CD8-positive, alpha-beta memory T cell (primary cell): ENCODE measurements at places on chromosomes 4 and X. TPM values are rescaled to one million over a fixed set of nuclear protein-coding genes. Genes with fewer than 3 reads are reported as not detected.

PGM2 gene
- 62.3 TPM for total RNA-seq

DCAF12L2 gene
- not detected for total RNA-seq

CXCL6 gene
- not detected for total RNA-seq

BLTP1 gene
- total RNA-seq, result 22.4 TPM

APLN gene
- 0.11 TPM for total RNA-seq

CLIC2 gene
- 0.80 TPM for total RNA-seq

REELD1 gene
- total RNA-seq, result 0.18 TPM

RAI2 gene
- total RNA-seq, result 0.55 TPM

CCDC158 gene
- total RNA-seq, result not detected

FREM3 gene
- total RNA-seq, result not detected

SPANXB1 gene
- not detected for total RNA-seq

- H3K27me3 ChIP-seq, result peaks cover 4% of the 10 kb centered on the region
- DNase-seq, result no peak
- H3K27ac ChIP-seq, result no peak overlapping the region
- no peaks in the 10 kb centered on the region for H3K36me3 ChIP-seq
- no peaks in the 10 kb centered on the region for H3K4me1 ChIP-seq
These were observed 132.7 kb downstream of the GATB start for GRCh38 chr4:151628001-151628608.

GRCh38 chr4:132063829-132064228 is 1085.3 kb upstream of the PCDH10 start:
- no peak overlapping the region for H3K4me3 ChIP-seq
- H3K36me3 ChIP-seq, result no peaks in the 10 kb centered on the region
- H3K27me3 ChIP-seq, result no peaks in the 10 kb centered on the region

DNA sequence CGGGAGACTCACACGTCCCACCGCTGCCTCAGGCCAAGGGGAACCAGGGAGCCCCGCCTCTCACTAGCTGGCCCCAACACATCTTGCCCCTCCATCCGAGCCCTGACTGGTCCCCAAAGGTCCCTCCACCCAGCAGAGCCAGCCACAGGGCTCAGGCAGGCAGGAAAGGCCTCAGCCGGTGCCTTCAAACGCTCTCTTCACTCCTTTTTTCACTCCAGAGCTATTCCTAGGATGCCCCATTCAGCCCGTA is 1.5 kb upstream of the ARHGAP4 start:
- DNase-seq, result no peak
- peaks cover 14% of the 10 kb centered on the region for H3K4me1 ChIP-seq
- H3K27me3 ChIP-seq, result no peaks in the 10 kb centered on the region
- H3K36me3 ChIP-seq, result no peaks in the 10 kb centered on the region
- peak overlapping the region; percentile 86 for H3K4me3 ChIP-seq

- no peaks in the 10 kb centered on the region for H3K4me1 ChIP-seq
- no peak for DNase-seq
- H3K27me3 ChIP-seq, result no peaks in the 10 kb centered on the region
- H3K36me3 ChIP-seq, result no peaks in the 10 kb centered on the region
- H3K27ac ChIP-seq, result no peak overlapping the region
These were observed 11.7 kb upstream of the STATH start for GRCh38 chr4:69984030-69984443.

- no peak overlapping the region for H3K4me3 ChIP-seq
- no peaks in the 10 kb centered on the region for H3K27me3 ChIP-seq
- H3K36me3 ChIP-seq, result no peaks in the 10 kb centered on the region
- no peak overlapping the region for H3K27ac ChIP-seq
- H3K4me1 ChIP-seq, result no peaks in the 10 kb centered on the region
- DNase-seq, result no peak
These were observed 22.8 kb downstream of the FBXW7 start for GRCh38 chr4:152513078-152513477.

DNA sequence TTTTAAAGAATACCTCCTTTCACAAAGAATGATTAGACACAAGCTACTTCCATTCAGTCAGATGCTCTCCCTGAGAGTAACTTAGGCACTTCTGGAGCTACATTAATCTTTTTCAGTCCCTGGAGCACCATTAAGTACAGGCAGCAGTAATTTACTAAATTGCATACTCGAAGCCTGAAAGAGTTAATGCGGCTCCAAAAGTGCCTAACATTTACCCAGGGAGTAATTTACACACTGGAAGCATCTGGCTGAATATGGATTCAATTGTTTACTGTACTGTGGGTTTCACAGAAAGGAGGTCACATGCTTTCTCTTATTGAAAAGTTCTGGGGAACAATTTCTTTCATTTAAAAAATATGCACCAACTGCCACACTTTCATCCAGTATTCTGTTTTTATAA is 260.8 kb upstream of the TENM3 start:
- H3K4me1 ChIP-seq, result no peaks in the 10 kb centered on the region
- no peak for DNase-seq
- H3K36me3 ChIP-seq, result no peaks in the 10 kb centered on the region
- no peak overlapping the region for H3K4me3 ChIP-seq
- no peaks in the 10 kb centered on the region for H3K27me3 ChIP-seq

DNA sequence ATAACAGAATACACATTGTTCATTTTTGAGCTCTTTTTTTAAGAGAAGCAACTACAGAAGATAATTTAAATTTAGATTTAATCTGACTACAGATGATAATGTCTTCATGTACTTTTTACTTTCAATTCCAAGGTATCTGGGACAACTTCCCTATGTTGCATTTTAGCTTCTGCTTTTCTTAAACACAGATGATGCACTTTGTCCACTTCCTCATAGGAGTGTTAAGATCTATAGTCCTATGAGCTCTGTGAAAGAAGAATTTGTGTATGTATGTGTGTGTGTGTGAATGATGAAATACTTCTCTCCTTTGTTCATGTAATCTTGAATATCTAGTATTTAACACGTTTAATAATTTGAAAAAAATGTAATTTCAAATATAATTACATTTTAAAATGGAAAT is 5.3 kb upstream of the FHIP1A start:
- no peaks in the 10 kb centered on the region for H3K36me3 ChIP-seq
- H3K27ac ChIP-seq, result no peak overlapping the region
- H3K27me3 ChIP-seq, result no peaks in the 10 kb centered on the region
- peaks cover 9% of the 10 kb centered on the region for H3K4me1 ChIP-seq
- DNase-seq, result no peak

GRCh38 chr4:19051831-19052230 is 1030.3 kb upstream of the LCORL start:
- H3K4me1 ChIP-seq, result no peaks in the 10 kb centered on the region
- no peak for DNase-seq
- H3K27ac ChIP-seq, result no peak overlapping the region
- no peak overlapping the region for H3K4me3 ChIP-seq
- no peaks in the 10 kb centered on the region for H3K36me3 ChIP-seq

DNA sequence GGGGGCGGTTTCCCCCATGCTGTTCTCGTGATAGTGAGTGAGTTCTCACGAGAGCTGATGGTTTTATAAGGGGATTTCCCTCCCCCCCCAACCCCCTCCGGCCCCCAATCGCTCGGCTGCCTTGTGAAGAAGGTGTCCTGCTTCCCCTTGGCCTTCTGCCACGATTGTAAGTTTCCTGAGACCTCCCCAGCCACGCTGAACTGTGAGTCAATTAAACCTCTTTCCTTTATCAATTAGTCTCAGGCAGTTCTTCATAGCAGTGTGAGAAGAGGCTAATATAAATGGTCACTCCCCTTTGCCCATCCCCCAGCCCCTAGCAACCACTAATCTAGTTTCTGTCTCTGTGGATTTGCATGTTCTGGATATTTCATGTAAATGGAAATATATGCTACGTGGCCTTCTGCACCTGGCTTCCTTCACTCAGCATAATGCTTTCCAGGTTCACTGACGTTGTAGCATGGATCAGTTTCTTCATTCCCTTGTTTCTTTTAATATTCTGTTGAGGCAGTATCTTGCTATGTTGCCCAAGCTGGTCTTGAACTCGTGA is 16.4 kb downstream of the GPR143 start:
- no peak for DNase-seq
- no peak overlapping the region for H3K4me3 ChIP-seq
- H3K36me3 ChIP-seq, result no peaks in the 10 kb centered on the region
- H3K4me1 ChIP-seq, result peaks cover 4% of the 10 kb centered on the region
- no peak overlapping the region for H3K27ac ChIP-seq

- no peaks in the 10 kb centered on the region for H3K4me1 ChIP-seq
- DNase-seq, result no peak
- H3K36me3 ChIP-seq, result no peaks in the 10 kb centered on the region
- H3K4me3 ChIP-seq, result no peak overlapping the region
These were observed 23.5 kb upstream of the DUSP9 start for GRCh38 chrX:153623310-153624029.

- no peaks in the 10 kb centered on the region for H3K36me3 ChIP-seq
- no peaks in the 10 kb centered on the region for H3K27me3 ChIP-seq
- no peak overlapping the region for H3K4me3 ChIP-seq
- DNase-seq, result no peak
- no peak overlapping the region for H3K27ac ChIP-seq
These were observed 575.6 kb upstream of the PITX2 start for GRCh38 chr4:111198446-111198845.

DNA sequence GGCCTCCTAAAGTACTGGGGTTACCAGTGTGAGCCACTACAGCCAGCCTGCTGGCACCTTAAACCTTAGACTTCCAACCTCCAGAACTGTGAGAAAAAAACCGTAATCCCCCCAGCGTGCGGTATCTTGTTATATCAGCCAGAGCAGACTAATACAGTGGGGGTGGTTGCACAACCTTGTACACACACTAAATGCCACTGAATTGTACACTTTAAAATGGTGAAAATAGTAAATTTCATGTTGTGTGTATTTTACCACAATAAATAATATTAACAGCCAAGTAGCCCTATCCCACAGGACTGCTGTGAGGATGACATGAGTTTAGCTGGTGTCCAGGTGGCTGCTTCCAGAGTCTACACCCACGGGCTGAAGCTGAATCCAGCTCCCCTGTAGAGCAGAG is 38.8 kb downstream of the ZBTB49 start:
- H3K4me1 ChIP-seq, result no peaks in the 10 kb centered on the region
- no peak overlapping the region for H3K4me3 ChIP-seq
- H3K27ac ChIP-seq, result no peak overlapping the region
- H3K27me3 ChIP-seq, result no peaks in the 10 kb centered on the region
- no peak for DNase-seq

GRCh38 chr4:161919442-161920220 is 244.2 kb downstream of the FSTL5 start:
- no peaks in the 10 kb centered on the region for H3K36me3 ChIP-seq
- no peaks in the 10 kb centered on the region for H3K27me3 ChIP-seq
- no peaks in the 10 kb centered on the region for H3K4me1 ChIP-seq
- H3K27ac ChIP-seq, result no peak overlapping the region
- DNase-seq, result no peak

GRCh38 chr4:89364541-89364940 is 56.9 kb upstream of the GPRIN3 start:
- no peak overlapping the region for H3K27ac ChIP-seq
- no peaks in the 10 kb centered on the region for H3K27me3 ChIP-seq
- no peak overlapping the region for H3K4me3 ChIP-seq
- H3K36me3 ChIP-seq, result no peaks in the 10 kb centered on the region

- no peak within 1 kb of the TSS for H3K27ac ChIP-seq
- peak within 1 kb of the TSS; percentile 19 for H3K4me3 ChIP-seq
- H3K4me1 ChIP-seq, result peaks cover 9% of the 10 kb centered on the region
- no peaks in the 10 kb centered on the region for H3K36me3 ChIP-seq
- peak; percentile 20 for DNase-seq
These were observed at the start of gene FAT4 for GRCh38 chr4:125314676-125315575. Gene FAT4, plus strand, starts transcription at chr4:125314955. Its CDS starts 1,457 bp downstream, at chr4:125316412.

GRCh38 chr4:633976-634598 is 8.7 kb downstream of the PDE6B start:
- H3K27ac ChIP-seq, result no peak overlapping the region
- H3K36me3 ChIP-seq, result no peaks in the 10 kb centered on the region
- H3K4me1 ChIP-seq, result no peaks in the 10 kb centered on the region
- H3K27me3 ChIP-seq, result no peaks in the 10 kb centered on the region
- no peak overlapping the region for H3K4me3 ChIP-seq

DNA sequence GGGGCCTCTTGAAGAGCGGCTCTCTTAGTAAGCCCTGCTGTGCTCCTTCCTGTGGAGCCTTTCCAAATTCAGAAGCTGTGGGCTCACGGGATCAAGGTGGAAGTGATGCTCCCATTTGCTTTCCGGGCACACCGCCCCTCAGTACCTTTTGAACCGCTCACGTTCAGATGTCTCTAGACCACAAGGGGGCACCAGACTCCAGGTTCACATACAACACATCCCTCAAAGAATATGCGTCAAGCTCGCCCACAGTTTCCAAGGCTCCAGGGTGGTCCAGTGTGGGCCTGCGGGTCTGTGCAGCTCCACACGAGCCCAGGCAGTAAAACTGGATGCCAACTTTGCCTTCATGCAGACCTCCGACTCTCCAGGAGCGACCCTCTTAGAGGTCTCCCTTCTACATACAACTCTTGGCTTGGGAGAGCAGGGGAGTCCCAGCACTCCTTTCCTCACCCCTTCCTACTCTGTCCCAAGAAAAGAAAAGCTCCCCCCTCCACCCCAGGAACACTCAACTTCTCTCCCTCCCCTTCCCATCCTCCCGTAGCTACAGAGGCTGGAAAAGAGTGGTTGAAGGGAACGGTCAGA is 11.0 kb downstream of the SUPT20HL1 start:
- H3K27ac ChIP-seq, result no peak overlapping the region
- no peaks in the 10 kb centered on the region for H3K4me1 ChIP-seq
- DNase-seq, result peak; percentile 46
- H3K4me3 ChIP-seq, result no peak overlapping the region

GRCh38 chr4:78984593-78984992 is 45.4 kb upstream of the PAQR3 start:
- no peak for DNase-seq
- no peaks in the 10 kb centered on the region for H3K27me3 ChIP-seq
- no peaks in the 10 kb centered on the region for H3K36me3 ChIP-seq
- no peak overlapping the region for H3K4me3 ChIP-seq
- H3K4me1 ChIP-seq, result no peaks in the 10 kb centered on the region

GRCh38 chr4:38242822-38243387 is 282.7 kb downstream of the PTTG2 start:
- no peaks in the 10 kb centered on the region for H3K36me3 ChIP-seq
- no peak overlapping the region for H3K4me3 ChIP-seq
- DNase-seq, result no peak
- H3K27me3 ChIP-seq, result no peaks in the 10 kb centered on the region

DNA sequence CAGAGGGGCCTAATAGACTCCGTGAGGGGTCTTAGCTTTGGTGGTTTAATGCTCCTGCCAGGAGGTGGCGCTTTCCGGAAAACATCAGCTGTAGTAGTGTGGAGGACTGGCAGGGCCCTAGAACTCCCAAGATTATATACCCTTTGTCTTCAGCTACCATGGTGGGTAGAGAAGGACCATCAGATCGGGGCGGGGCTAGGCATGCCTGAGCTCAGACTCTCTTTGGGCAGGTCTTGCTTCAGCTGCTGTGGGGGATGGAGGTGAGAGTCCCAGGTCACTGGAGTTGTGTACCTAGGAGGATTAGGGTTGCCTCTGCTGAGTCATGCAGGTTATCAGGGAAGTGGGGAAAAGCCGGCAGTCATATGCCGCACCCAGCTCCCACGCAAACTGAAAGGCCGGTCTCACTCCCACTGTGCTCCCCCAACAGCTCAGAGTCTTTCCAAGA is 63.0 kb upstream of the AGA start:
- H3K4me3 ChIP-seq, result no peak overlapping the region
- no peaks in the 10 kb centered on the region for H3K36me3 ChIP-seq
- no peak overlapping the region for H3K27ac ChIP-seq
- no peaks in the 10 kb centered on the region for H3K4me1 ChIP-seq
- H3K27me3 ChIP-seq, result no peaks in the 10 kb centered on the region
